ENCODE measurements at places on chromosomes 4 and X. TPM values are rescaled to one million over a fixed set of nuclear protein-coding genes. Genes with fewer than 3 reads are reported as not detected.

The ADH1B gene
- under 0.01 TPM for total RNA-seq

The SLC16A2 gene
- 3.5 TPM for total RNA-seq

The CTAG1A gene
- total RNA-seq: not detected

The SSX2 gene
- total RNA-seq: not detected

The NDP gene
- total RNA-seq: not detected

The CCDC149 gene
- total RNA-seq: 2.7 TPM

The CT83 gene
- not detected for total RNA-seq

The DRD5 gene
- not detected for total RNA-seq

The CXorf65 gene
- not detected for total RNA-seq

The SYN1 gene
- 0.27 TPM for total RNA-seq

The FGF13 gene
- total RNA-seq: under 0.01 TPM

The SSX4 gene
- not detected for total RNA-seq

The RBM47 gene
- 6.2 TPM for total RNA-seq

The ADH7 gene
- not detected for total RNA-seq

The NDUFB11 gene
- 59.8 TPM for total RNA-seq

The DCHS2 gene
- under 0.01 TPM for total RNA-seq

The PGM2 gene
- 16.4 TPM for total RNA-seq

The DMRTC1B gene
- 0.27 TPM for total RNA-seq

The TMPRSS11F gene
- total RNA-seq: not detected

The HTATSF1 gene
- 35.0 TPM for total RNA-seq

The FABP2 gene
- total RNA-seq: not detected

The ADGRG4 gene
- under 0.01 TPM for total RNA-seq

The LRAT gene
- under 0.01 TPM for total RNA-seq

The FATE1 gene
- total RNA-seq: not detected

The IL3RA gene
- 23.4 TPM for total RNA-seq

The TEX13D gene
- not detected for total RNA-seq

The MAGEE2 gene
- total RNA-seq: 0.27 TPM

The CXCL5 gene
- not detected for total RNA-seq

The FMR1NB gene
- total RNA-seq: not detected

The ARSJ gene
- under 0.01 TPM for total RNA-seq

The F9 gene
- total RNA-seq: not detected

The NUDT11 gene
- 9.4 TPM for total RNA-seq

The NAP1L5 gene
- total RNA-seq: 3.5 TPM

The TLL1 gene
- not detected for total RNA-seq

The FREM3 gene
- total RNA-seq: 0.27 TPM

The TMSB15B gene
- total RNA-seq: 3.0 TPM

The DTHD1 gene
- total RNA-seq: not detected

The CLTRN gene
- total RNA-seq: 0.27 TPM

The PF4V1 gene
- total RNA-seq: 1.1 TPM

The BGN gene
- total RNA-seq: not detected

The RAB9B gene
- 1.9 TPM for total RNA-seq

The CSAG3 gene
- total RNA-seq: not detected

The BEND2 gene
- total RNA-seq: under 0.01 TPM

The NXF2B gene
- not detected for total RNA-seq

The CYSLTR1 gene
- 11.8 TPM for total RNA-seq

The TREX2 gene
- 4.3 TPM for total RNA-seq

The CLDN34 gene
- total RNA-seq: not detected

The TCEAL6 gene
- total RNA-seq: not detected
